ENCODE measurements at places on chromosomes 16 and 17.

DNA sequence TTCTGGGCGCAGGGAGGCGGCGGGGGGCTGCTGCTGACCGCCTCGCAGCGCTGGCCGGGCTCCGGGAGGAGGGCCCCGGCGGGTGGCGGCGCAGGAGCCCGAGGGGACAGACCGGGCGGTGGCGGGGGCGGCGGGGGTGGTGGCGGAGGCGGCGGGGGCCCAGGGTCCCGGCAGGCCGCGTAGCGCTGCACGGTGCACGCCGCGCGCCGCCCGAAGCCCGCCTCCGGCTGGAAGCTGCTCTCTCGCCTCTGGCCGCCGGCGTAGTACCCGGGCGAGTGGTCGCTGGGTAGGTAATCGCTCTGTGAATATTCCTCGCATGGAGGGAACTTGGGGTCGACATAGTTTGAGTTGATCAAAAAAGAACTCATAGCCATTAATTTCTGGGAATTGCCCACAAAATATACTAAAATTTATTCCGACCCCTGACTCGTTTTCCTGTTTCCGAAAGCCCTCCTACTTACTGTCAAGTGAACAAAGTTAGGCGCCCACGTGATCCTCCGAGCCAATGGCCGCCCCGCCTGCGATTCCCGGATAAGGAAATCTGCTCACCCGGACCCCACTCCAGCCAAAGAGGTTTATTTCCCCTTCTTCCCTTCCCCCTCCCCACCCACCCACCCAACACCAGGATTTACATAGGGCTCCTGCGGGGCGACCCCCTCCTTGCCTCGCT is at the start of gene HOXB4:
HOXB4 (minus strand) TSS at position 405 of the 670 bp plus-strand sequence; CDS start at position 374, 31 bp downstream.
- DNase-seq = no peak

- DNase-seq = no peak
Measured at GRCh38 chr16:57606147-57606846, 22.1 kb upstream of the ADGRG1 start.

DNA sequence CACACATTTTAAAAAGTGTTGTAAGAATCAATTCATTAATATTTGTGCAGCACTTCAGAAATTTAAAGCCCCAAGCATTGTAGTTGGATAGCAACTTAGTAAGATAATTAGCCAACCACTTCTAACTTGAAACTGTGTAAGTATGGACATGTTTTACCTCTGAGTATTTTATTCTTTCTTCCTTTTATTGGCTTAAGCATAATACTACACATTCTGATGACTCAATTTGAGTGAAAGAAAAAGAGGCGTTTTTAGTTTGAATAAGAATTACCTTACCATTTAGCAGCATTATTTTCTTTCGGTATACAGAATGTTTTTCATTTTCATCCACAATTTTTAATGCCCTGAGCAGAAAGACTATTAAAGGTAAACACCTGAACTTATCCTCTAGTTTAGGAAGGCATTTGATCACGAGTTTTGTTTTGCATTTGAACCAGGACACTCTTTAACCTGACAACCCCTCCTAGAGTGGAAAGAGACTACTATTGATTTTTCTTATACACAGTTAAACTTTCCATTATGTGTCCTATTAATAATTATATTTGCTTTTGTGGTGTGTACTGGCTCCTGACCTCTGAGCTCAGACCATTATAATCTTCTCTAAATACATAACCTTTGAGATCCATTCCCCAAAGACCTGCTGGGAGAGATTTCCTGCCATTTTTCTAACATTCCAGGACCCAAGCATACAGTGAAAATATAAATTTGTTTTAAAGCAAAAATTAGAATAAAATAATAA is 9.2 kb downstream of the NACA2 start:
- DNase-seq = no peak

DNA sequence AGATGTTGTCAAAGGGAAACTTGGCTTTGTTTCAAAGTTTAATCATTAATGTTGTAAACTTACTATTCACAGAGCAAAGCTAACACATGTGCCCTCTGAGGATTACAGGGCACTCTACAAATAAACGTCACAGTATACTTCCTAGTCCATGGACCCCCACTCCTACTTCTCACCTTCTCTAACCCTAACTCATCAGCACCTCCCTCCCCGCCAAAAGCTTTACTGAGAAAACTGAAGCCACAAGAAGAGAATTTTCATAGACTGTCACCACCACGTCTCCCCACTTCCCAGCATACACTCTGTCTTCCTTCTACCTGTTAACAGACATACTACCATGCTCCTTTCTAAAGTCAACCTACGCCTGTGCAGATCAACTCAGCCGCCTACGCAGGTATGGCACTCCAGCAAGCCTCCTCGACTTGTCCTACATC is 29.0 kb downstream of the HELZ start:
- DNase-seq = no peak

DNA sequence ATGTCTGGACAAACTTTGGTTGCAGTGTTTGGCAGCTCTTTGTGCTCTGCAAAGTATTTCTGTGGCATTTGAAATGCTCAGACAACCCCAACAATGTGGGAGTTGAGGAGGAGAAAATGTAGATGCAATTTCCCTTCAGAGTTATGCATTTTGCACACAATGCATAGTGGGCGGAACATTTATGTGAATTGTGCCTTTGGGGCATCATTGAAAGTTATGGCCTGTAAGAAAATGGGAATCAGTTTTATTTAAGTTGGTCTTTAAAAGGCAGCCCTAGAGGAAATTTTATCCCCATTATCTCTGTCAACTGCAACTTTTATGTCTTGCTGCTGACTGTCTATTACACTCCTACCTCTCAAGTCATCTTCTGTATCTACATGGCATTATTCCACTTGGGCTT is 176.2 kb downstream of the MAP2K6 start:
- no peak for DNase-seq

DNA sequence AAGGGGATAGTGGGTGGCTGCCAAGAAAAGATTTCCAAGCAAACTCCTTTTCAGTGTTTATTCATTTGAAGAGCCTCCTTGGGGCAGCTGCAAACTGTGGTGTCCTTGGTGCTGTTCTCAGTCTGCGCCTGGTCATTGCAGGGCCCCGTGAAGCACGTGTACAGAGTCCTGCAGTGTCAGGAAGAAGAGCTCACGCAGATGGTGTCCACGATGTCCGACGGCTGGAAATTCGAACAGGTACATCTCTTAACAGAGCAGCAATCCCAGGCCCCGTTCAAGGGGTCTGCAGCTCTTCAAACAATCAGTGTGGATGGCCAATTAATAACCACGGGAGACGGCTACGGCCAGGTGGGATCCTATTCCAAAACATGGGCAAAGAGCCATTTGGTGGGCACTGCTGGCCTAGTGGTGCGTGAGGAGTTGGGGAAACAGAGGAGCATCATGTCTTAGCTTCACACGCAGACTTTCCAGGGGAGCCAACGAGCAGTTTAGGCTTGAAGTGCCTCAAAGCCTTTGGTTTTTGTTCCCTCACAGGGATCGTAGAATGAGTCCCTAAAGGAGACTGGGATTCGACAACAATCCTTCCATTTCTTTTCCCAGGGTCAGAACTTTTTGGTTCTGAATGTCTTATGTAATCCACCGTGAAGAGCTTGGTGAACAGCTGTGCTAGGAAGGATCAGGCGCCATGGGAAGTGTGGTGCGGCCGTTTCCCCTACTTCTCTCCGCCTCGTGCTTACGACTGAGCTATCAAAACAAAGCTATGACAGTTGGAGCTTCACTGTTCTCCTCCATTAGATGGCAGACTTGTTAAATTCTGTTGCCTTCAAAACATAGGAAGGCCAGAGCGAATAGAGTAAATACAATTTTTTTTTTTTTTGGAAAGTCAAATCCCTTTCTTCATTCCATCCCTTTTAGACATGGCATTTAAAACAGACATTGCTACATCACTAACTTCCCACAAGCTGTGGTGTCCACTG is 12.6 kb downstream of the KCTD2 start:
- DNase-seq = no peak

DNA sequence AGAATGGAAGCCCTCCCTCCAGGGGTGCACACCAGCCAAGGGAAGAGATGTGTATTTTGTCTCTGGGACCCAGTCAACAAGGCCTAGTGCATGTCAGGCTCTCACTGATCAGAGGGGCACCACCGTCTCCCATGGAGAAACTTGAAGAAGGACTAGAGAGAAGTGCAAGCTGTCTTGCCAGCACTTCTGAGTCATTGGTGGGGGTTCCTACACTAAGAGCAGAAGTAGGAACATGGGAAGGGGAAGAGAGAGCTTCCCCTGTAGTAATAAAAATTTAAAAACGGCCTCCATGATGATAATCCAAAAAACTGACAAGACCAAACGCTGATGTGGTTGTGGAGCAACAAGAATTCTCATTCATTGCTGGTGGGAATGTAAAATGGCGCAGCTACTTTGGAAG is 46.3 kb downstream of the DYNLRB2 start:
- DNase-seq = no peak

GRCh38 chr17:2687074-2687418 is 24.5 kb downstream of the CLUH start:
- DNase-seq = no peak

DNA sequence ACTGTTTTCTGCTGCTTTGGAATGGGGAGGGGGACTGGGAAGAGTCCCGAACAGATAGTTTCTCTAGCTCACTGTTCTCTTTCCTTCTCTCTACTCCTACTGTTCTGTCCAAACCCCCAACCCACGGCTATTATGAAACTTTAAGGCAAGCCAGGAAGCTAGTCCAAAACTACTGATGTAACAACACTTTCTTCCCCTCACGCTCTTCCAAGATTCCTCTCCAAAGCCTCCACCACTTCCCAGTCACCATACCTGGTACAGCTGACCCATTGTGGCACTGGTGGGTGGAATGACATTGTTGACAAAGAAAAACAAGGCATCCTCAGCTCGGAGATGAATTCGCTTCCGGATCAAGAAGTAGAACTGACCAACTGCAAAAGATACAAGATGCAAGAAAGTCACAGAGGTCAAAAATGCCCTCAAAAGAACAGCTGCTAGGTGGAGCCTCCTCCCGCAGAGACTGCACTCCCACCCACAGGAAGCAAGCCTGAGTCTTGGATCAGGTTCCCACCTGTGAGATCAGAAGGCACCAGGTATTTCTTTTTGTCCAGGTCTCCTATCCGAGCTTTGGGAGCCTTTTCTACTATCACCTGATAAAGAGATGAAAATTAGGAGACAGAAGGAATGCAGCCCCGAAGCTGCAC is 1.0 kb downstream of the GABARAP start:
- no peak for DNase-seq

DNA sequence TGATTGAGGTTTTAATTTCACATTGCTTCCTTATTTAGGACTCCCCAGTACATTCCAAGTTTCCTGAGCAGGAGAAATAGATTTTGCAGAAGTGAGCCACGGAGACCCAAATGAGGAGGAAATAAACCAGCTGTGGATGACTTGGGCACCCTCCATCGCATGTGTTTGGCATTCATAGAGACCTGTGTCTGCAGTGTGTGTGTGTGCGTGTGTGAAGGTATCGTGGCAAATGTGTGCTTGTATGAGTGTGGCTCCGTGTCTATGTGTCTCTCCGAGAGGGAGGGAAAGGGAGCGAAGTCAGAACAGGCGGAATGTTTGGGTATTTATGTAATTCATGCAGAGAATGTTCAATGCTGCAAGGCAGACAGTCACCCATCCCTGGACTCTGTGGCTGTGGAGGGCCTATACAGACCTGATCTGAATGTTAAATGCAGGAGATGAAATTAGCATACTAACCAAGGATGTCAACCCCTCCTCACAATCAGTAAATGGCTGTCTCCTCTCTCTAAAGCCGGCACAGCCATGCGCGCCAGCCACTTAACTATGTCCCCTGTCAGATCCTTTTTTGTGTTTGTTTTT is 186.0 kb upstream of the ZFHX3 start:
- no peak for DNase-seq

- DNase-seq = no peak
Measured at GRCh38 chr16:83624429-83625120, 183.2 kb upstream of the HSBP1 start.

DNA sequence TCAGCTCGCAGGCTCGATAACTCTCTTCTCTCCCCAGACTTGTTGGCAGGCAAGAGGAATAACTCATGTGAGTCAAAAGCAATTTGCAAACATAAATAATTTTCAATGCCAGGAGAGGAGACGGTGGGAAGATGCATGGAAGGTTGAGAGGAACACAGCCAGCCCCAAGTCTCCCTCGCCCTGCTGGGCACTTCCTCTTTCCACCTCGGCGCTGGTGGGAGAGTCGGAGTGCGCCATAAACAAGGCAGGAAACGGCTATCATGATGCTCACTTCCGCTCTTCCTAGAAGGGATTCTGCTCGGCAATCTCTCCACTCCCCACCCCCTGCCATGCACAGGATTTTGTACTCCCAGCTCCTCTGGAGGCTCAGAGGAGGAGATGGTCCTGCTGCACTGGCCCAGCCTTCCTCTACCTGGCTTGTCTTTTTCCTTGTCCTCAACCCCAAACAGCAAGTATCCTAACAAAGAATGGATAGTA is 13.0 kb downstream of the CBX4 start:
- no peak for DNase-seq

DNA sequence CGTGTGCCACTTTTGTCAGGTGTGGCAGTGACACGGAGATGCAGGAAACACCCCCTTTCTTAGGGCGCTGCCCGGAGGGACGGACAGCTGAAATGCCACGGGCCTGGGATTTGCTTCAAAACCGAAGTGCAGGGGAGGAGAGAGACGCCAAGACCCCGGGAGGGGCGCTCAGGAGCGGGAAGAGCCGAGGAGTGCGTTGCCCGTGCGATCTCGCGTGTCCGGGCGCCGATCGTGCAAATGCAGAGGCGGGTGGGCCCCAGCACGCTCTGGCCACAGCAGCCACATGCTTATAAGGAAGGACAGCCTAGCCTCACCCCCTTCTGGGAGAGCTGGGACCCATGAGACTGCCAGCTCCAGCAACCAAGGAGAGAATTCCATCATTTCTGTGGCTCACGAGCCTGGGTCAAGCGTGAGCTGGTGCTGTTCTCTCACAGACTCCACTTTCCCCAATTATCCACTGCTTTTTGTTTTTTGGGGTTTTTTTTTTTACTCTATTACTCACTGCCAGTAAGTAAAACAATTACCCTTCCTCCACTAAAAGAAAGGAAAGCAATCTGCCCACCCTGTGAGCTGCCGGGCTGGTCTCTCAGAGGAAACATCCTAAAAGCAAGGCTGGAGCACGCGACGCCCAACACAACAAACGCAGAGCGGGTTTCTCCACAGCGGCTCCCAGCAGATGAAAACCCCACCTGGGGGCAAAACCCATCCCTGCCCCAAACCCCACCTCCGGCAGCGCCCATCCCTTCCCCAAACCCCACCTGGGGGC is 27.2 kb upstream of the C16orf95 start:
- no peak for DNase-seq

DNA sequence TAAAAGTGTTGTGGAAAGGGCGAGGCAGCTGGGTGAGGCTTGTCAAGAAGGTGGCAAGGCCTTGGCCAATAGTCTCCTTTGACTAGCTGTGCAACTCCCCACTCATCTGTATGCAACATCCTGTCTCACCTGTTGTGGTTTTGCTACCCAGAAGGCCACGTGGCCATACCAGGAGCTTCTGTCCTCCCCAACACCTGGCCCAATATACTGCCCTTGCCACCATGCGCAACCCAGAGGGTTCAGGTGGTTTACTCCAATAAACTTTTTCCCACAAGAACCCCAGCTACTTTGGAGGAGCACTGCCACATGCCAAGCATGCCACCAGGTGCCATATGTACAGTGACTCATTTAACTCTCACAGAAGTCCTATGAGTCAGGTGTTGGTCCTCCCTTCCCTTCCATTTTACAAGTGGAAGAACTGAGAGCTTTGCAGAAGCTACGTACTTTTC is 10.2 kb downstream of the MYO19 start:
- DNase-seq = no peak

All from BE2C (cell line).